ENCODE measurements at places on chromosomes 2 and 18. TPM values are rescaled to one million over a fixed set of nuclear protein-coding genes. Genes with fewer than 3 reads are reported as not detected.

GRCh38 chr2:239129147-239129920 lies 271.5 kb downstream of the HDAC4 start:
- DNase-seq: peak; percentile 41

Gene NEU4
- polyA plus RNA-seq: 0.55 TPM

DNA sequence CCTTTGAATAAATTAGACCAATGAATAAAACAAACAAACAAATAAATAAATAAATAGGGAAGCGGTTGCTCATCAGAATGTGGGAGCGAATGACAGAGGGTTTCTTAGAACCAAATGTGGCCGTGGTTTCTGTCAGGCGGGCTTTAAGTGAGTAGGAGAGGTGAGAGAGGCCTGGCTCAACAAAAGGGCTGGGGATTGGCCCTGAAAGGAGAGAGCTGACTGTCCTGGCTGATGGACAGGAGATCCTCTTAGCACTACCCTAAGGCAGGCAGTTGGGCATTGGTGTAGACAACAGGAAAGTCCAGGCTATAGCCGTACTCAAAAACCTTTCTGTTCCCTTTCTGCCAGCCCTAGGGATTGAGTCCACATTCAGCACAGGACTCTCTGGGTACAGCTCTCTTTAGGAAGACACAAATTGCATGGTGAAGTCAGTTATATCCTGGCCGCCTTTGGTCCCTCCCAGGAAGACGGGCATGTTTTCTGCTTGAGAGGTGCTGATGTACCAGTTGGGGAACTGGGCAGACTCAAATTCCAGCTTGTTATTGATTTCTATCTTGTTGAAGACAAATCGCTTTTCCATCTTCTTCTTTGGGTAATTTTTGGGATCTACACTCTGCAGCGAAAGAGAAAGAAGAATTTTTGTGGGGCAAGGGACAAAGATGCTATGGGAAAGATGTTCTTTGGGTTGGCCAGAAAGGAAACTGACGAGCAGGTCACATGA lies 6.5 kb downstream of the IL1B start:
- no peak for DNase-seq

- DNase-seq: no peak
These were observed 26.1 kb upstream of the PIEZO2 start for GRCh38 chr18:11175266-11175979.

GRCh38 chr2:98486374-98486981 lies 41.8 kb downstream of the INPP4A start:
- DNase-seq: no peak

- DNase-seq: no peak
These were observed 6.7 kb upstream of the COMMD1 start for GRCh38 chr2:61898810-61899209.

DNA sequence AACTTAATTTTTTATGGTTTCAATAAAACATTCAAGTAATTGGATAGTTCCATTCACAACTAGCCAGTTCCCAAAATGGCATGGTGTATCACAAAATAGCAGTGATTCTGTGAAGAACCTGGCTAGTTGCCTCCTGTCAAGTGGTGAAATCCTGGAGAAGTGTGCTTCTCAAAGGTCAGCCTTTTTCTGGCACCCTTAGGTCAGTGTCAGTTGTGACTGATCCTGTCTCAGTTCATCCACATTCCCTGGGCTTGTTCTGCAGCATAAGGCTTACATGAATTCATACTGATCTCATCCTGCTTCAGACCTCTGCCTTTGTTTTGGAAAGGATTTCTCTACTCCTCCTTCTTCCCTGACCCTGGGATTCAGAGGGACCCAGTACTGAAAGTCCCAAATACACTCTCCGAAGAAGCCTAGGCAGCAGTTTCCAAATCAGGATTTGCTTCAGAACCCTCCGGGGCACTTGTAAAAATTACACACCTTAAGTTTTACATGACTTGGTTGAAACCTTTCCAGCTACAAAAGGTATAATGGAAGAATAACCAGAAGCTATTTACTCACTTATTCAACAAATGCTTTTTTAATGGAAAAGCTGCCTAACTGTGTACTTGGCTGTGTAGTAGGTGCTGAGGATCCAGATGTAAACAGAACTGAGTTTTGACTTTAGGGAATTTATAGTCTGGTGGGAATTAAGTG lies 11.0 kb downstream of the MAP3K20 start:
- DNase-seq: no peak

DNA sequence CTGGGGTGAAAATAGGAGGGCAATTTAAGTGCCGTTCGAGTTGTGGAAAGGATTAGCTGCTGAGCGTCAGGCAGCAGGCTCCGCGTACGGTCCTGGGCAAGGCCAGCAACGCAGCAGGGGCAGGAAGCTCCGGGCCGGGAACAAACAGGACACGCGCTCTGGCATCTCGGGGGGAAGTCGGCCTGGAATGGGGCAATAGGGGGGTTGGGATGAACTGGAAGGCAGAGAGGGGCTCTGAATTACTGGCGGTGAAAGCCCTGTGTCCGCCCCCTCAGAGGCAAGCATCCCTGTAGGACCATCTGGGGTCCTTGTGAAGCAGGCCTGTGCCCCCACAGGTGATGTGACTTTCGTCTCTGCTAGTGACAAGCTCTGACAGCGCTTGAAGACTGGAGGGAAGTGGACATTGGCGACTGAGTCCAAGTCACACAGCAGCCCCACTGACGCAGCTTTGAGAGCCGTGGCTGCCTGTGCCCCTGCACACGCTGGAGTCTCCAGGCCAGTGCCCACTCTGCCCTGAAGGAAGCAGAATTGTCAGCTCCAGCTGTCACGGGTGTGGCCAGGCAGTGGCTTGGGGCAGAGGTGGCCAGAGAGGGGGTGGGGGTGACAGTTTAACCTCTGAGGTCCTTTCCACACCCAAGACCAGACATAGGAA lies 22.3 kb downstream of the GPR35 start:
- DNase-seq: no peak

GRCh38 chr2:95347681-95348608 lies 50.8 kb downstream of the KCNIP3 start:
- peak; percentile 29 for DNase-seq

DNA sequence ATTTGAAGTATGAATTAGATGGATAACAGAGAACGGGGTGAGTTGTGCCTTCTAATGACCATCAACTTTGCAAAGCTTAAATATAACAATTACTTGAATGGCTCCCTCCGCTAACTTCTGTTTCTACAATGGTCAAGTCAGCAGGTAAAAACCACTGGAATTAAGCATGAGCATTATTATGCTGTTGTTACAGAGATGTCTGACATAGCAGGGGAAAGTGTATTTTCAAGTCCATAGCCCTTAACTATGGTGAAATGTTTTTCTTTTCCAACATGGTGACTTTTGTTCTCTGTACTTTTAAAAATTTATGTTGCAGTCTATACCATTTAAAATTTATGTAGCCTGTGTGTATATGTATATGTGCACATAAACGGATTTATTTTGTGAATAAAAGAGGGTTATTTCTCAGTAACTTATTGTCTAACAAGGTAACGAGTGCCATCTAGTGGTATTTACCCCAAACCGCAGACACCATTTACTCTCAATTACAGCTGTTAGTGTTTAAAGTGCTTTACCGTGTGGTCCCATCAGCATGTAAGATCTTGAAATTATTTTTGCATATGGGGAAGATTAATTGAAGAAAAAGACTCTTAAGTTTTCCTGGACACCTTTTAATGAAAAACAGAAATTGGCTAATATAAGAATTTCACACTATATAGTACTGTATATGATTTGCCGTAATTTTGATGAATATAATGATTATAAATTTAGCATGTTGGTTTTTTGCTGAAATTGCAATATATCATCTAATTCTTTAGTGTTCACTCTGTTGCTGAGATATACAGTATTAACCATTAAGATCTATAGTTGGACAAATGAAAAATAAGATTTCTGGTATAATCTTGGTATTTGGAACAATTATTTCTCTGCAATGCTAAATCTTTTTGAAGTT lies 78.2 kb downstream of the UBE2E3 start:
- peak; percentile 1 for DNase-seq
